ENCODE measurements at places on chromosomes 1 and 21.

DNA sequence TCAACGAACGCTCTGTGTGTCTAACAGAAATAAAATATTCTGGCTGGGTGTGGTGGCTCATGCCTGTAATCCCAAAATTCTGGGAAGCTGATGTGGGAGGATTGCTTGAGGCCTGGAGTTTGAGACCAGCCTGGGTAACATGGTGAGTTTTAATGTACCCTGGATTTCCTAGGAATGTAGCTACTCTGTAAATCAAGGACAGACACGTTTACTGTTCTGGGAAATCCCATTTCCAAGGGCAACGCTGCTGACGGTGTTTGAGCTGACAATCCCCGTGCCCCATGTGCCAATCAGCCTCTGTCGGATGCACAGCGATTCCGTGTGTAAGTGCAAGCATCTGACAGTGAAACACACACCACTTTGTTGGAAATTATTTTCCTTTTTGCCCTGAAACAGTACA, 8.0 kb downstream of the CORT start:
- DNase-seq: no peak

DNA sequence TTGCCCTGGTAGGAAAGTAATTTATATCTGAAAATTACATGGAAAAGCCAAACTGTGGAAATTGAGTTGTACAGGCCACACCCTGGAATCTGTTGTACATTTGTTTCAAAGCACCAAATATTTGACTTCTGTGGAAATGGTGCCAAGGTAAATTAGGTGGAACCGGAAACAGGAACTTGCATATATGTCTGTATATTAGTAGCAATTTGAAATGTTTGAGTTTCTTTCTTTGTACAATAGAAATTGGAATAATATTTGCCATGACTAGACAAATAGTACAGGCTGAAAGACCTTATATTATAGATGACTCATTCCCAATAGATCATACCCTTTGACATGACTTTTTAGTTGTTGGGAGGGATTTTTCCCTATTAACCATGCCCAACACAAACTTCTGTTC, 10.5 kb upstream of the TAF1A start:
- DNase-seq: no peak

GRCh38 chr1:6624710-6625583, at the start of gene THAP3:
TSS of gene THAP3 (plus strand) at chr1:6624868. CDS start at chr1:6625219, 351 bp downstream.
- peak; percentile 83 for DNase-seq

DNA sequence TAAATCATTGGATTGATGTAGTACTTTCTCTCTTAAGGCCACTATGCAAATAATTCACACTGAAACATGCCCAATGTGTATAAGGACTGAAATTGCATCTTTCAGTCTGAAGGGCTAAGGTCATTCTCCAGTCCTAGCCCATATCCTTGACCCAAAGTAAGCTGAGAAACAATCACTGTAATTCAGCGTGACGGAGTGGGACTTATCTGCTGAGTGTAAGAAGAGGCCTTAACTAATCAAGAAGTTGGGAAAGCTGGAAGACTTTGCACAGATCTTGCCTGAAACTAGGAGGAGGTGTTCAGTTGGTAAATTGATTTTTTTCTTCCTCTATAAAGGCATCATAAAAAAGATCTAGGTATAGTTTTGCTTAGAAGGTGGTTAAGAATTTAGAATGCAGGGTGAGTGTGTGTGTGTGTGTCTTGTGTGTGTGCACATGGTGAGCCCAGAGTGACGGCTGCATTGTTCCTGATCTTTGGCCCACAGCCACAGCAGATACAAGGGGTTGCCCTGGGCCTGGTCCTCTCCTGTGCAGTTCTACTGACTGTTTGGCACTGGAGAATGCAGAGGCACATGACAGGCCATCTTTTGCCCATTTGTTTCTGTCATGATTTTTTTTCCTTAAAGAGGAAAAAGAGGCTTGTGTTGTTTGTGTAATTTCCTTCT, 13.3 kb upstream of the PPP2R5A start:
- no peak for DNase-seq

- no peak for DNase-seq
Observed at GRCh38 chr1:227558732-227559262, 4.6 kb upstream of the ZNF678 start.

- no peak for DNase-seq
Observed at GRCh38 chr1:86888327-86888726, 25.6 kb downstream of the SELENOF start.

DNA sequence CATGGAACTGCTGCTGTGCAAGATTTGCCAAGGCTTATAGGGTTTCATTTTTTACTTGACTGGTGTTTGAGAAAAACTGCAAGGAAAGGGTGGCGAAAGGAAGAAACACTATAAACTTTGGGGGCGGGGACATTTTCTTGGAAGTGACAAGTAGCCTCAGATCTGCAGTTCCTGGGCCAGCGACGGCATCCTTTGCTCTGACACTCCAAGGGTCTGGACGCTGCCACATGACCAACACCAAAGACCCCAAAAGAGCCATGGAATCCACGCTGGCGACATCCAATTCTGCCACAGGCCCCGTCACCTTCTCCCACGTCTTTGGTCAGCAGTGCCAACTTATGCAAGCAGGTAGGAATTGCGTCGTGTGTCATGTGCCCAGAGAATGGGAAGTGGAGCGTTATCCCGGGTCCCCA, 193.4 kb downstream of the PRDM2 start:
- DNase-seq: no peak

DNA sequence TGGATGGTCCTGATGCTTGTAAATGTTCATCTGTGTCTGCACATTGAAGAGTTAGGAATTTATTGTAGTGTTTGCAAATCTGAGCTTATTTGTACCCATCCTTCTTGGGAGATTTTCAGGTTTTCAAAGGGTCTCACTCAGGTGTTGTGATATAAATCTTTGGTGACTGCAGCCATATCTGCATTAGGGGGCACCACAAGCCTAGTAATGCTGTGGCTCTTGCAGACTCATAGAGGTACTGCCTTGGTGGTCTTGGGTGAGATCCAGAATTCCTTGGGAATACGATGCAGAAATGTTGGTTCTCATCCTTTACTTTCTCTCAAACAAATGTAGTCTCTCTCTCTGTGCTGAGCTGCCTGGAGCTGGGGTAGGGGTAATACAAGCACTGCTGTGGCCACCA, 405.9 kb downstream of the TTLL7 start:
- no peak for DNase-seq

DNA sequence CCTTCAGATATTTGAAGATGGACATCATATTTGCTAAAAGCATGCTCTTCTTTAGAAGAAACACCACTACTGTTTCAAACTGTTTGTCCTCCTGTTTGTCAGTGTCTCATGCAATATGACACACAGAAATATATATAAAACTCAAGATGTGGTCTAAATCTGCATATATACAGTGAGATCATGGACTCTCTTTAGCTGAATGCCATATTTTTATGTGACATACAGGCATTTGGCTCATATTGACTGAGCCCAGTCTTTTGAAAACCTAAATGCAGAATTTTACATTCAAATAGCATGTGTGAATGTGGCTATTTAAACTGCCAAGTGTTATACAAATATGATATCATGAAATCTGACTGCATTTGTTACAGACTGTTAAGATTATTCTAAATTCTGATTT, 18.4 kb downstream of the GDAP2 start:
- DNase-seq: no peak
